Right lobe of liver (tissue), 6 donors: ENCODE measurements at places on chromosomes 6 and 20. TPM values are rescaled to one million over a fixed set of nuclear protein-coding genes. Genes with fewer than 3 reads are reported as not detected.

DNA sequence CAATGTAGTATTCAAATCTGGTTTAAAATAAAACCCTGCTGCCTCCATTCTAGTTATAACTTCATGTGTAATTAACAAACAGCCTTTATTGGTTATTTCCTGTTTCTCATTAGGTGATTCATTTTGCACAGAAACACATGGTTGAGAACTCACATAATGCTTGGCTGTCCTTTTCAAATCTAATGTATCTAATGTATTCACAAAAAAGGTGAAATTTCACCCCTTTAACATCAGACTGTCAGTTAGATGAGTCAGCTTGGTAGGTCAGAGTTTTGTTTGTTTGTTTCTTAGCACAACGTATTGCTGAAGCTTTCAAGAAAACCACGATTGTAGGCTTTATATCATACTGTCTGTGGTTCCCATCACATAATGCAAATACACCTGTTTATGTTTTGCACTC is 78.7 kb upstream of the TMEM30A start:
- no peak overlapping the region for H3K4me3 ChIP-seq
- H3K36me3 ChIP-seq: no peaks in the 10 kb centered on the region
- no peak overlapping the region for H3K27ac ChIP-seq
- H3K27me3 ChIP-seq: no peaks in the 10 kb centered on the region

DLL1 gene
- 3.8 TPM for total RNA-seq

EIF6 gene
- total RNA-seq: 73.6 TPM

- H3K4me1 ChIP-seq: no peaks in the 10 kb centered on the region
- no peaks in the 10 kb centered on the region for H3K36me3 ChIP-seq
- no peak overlapping the region for H3K27ac ChIP-seq
- no peak for DNase-seq
- no peak overlapping the region for H3K4me3 ChIP-seq
Observed at GRCh38 chr6:77837034-77837784, 184.4 kb downstream of the MEI4 start.

- peaks cover 7% of the 10 kb centered on the region for H3K27me3 ChIP-seq
- H3K4me3 ChIP-seq: no peak overlapping the region
- H3K36me3 ChIP-seq: no peaks in the 10 kb centered on the region
- H3K27ac ChIP-seq: no peak overlapping the region
- DNase-seq: no peak
- H3K4me1 ChIP-seq: peaks cover 9% of the 10 kb centered on the region
Observed at GRCh38 chr6:121441477-121441876, 6.0 kb downstream of the GJA1 start.

GRCh38 chr6:135586388-135586787 is 88.8 kb upstream of the AHI1 start:
- H3K4me3 ChIP-seq: no peak overlapping the region
- H3K27ac ChIP-seq: no peak overlapping the region
- DNase-seq: no peak
- no peaks in the 10 kb centered on the region for H3K36me3 ChIP-seq
- no peaks in the 10 kb centered on the region for H3K4me1 ChIP-seq

DNA sequence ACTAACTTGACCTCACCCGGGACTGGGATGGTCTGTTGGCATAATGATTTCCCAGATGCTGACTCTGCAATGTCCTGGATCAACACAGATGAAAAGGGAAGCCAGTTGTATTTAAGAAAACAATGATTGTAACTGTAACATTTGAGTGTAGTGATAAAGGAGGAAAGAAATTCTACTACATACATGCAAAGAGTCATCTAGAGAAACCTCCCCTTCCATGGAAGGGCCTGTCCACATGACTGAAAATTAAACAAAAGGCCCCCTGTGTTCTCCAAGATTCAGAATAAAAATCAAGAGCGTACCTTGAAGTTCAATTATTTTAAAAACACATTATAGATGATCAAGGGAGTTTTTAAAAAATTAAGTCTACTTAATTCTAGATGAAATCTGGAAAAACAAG is 151.2 kb downstream of the FOXC1 start:
- H3K27me3 ChIP-seq: no peaks in the 10 kb centered on the region
- no peaks in the 10 kb centered on the region for H3K4me1 ChIP-seq
- no peaks in the 10 kb centered on the region for H3K36me3 ChIP-seq
- H3K27ac ChIP-seq: no peak overlapping the region

DNA sequence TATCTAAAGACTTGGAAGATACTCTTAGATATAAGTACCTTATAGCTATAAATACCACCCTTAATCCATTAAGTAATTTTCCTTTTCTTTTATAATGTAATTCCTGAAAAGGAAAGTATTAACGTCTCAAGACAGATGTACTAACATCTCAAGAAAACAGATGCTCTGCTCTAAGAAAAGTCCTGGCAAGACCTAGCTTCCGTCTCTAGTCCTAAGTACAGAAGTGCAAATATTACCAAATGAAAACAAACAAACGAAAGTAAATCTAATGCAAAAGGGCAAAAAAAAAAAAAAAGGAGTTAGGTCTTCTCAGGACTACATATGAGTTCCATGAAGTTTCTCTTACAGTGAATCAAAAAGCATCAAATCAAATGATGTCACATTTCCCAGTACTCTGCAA is 106.8 kb upstream of the PDE10A start:
- no peak for DNase-seq
- H3K4me3 ChIP-seq: no peak overlapping the region
- H3K36me3 ChIP-seq: no peaks in the 10 kb centered on the region
- H3K4me1 ChIP-seq: no peaks in the 10 kb centered on the region

DNA sequence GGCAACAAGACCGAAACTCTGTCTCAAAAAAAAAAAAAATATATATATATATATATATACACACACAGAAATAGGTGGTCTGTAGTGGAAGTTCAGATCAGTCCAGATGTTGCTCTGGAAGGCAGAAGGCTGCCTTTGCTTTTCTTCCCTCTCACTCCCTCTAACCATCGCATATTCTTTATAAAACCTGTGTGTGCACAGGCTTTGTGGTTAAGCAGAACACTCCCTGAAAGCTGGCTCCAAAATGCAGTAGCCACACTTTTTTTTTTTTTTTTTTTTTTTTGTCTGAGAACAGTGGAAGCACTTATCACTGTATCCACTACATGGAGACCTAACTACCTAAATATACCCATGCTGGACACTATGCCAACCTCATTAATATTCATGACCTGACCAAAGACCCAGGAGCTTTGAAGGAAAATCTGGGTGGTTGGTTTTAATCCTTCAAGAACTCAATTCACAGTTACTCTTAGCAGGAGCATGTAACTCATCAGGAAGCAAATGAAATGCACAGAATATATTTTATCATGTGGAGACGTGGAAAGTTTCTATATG is 20.0 kb upstream of the GFOD1 start:
- peaks cover 7% of the 10 kb centered on the region for H3K4me1 ChIP-seq
- no peaks in the 10 kb centered on the region for H3K27me3 ChIP-seq
- H3K27ac ChIP-seq: no peak overlapping the region
- H3K4me3 ChIP-seq: no peak overlapping the region
- no peaks in the 10 kb centered on the region for H3K36me3 ChIP-seq

- H3K4me1 ChIP-seq: no peaks in the 10 kb centered on the region
- no peak overlapping the region for H3K4me3 ChIP-seq
- H3K36me3 ChIP-seq: no peaks in the 10 kb centered on the region
- H3K27me3 ChIP-seq: no peaks in the 10 kb centered on the region
Observed at GRCh38 chr6:144055121-144055931, 40.0 kb downstream of the SF3B5 start.

DNA sequence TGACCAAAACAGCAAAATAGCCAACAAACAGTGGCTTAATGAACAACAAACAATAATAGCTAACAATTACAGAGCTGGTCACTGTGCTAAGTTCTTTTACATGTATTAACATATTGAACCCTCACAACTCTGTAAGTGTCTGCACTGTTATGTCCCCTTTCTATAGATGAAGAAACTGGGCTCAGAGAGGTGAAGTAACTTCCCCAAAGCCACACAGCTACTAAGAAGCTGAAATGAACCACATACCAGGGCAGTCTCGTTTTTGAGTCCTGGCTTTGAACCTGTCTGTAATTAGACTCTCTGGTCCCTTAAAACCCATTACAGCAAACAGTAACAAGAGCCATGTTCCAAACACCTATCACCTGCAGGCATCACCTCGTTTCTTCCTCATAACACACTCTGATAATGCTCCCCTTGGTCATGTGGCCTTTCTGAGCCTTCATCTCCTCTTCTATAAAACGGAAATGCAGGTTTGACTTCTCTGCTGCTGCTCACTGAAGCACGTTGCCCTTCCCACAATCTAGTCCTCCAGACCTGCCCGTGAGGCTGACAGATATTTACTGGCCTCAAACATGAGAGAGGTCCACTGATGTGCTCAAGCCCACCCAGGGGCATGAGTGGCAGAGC is 23.3 kb downstream of the KCNK15 start:
- H3K4me3 ChIP-seq: no peak overlapping the region
- H3K27me3 ChIP-seq: no peaks in the 10 kb centered on the region
- no peak overlapping the region for H3K27ac ChIP-seq
- DNase-seq: no peak

GRCh38 chr6:149905911-149906371 is 8.0 kb upstream of the RAET1E start:
- no peak for DNase-seq
- no peaks in the 10 kb centered on the region for H3K4me1 ChIP-seq
- H3K4me3 ChIP-seq: no peak overlapping the region
- H3K36me3 ChIP-seq: no peaks in the 10 kb centered on the region
- no peaks in the 10 kb centered on the region for H3K27me3 ChIP-seq

GRCh38 chr6:30684386-30685156 is 1.9 kb downstream of the PPP1R18 start:
- no peaks in the 10 kb centered on the region for H3K36me3 ChIP-seq
- peaks cover 39% of the 10 kb centered on the region for H3K4me1 ChIP-seq
- H3K27ac ChIP-seq: peak overlapping the region; percentile 87
- no peaks in the 10 kb centered on the region for H3K27me3 ChIP-seq
- peak; percentile 77 for DNase-seq

MAP3K7 gene
- 10.4 TPM for total RNA-seq

GRCh38 chr6:100691972-100692371 is 189.2 kb downstream of the ASCC3 start:
- no peaks in the 10 kb centered on the region for H3K36me3 ChIP-seq
- H3K27ac ChIP-seq: no peak overlapping the region

CAGE1 gene
- total RNA-seq: not detected
